A549 treated with DMSO at 1 μM for 4 hours (cell line): ENCODE measurements at places on chromosomes 4 and X. TPM values are rescaled to one million over a fixed set of nuclear protein-coding genes. Genes with fewer than 3 reads are reported as not detected.

The FHIP1A gene
- total RNA-seq = 0.08 to 0.32 TPM (median 0.18 TPM) in 5 replicates

The DCAF12L2 gene
- total RNA-seq = 0.13 to 0.21 TPM (median 0.16 TPM) in 4 of 5 replicates, not detected in the other

The RHOXF2 gene
- total RNA-seq = not detected in 5 replicates

The POU3F4 gene
- total RNA-seq = not detected in 5 replicates

The SLC9A7 gene
- 13.5 to 15.6 TPM (median 15.5 TPM) in 5 replicates for total RNA-seq

The ARMCX4 gene
- 0.44 to 0.81 TPM (median 0.68 TPM) in 5 replicates for total RNA-seq

The PNMA3 gene
- 0.10 to 0.30 TPM (median 0.24 TPM) in 5 replicates for total RNA-seq

The LNX1 gene
- 0.03 to 0.09 TPM (median 0.04 TPM) in 4 of 5 replicates, not detected in the other for total RNA-seq

The TMA16 gene
- 21.8 to 31.1 TPM (median 24.2 TPM) in 5 replicates for total RNA-seq

The PABPC1L2B gene
- not detected in 5 replicates for total RNA-seq

The GPR143 gene
- total RNA-seq = 0.06 to 0.20 TPM (median 0.11 TPM) in 3 of 5 replicates, not detected in the others

The STK26 gene
- 9.6 to 12.5 TPM (median 12.0 TPM) in 5 replicates for total RNA-seq

The RAB33B gene
- total RNA-seq = 2.2 to 3.2 TPM (median 2.6 TPM) in 5 replicates

The KIF4A gene
- total RNA-seq = 23.3 to 32.5 TPM (median 31.5 TPM) in 5 replicates

The STBD1 gene
- total RNA-seq = 6.5 to 7.1 TPM (median 6.9 TPM) in 5 replicates

The PASD1 gene
- not detected in 5 replicates for total RNA-seq

The C4orf36 gene
- 0.64 to 1.4 TPM (median 1.0 TPM) in 5 replicates for total RNA-seq

The F8A3 gene
- total RNA-seq = 0.37 to 1.1 TPM (median 0.65 TPM) in 5 replicates

The H2AZ1 gene
- 599 to 670 TPM (median 637 TPM) in 5 replicates for total RNA-seq

The PRKG2 gene
- 0.72 to 1.8 TPM (median 0.85 TPM) in 5 replicates for total RNA-seq

The ZCCHC13 gene
- not detected in 5 replicates for total RNA-seq

The TMEM150C gene
- 0.75 to 1.6 TPM (median 0.89 TPM) in 5 replicates for total RNA-seq

The PCDH7 gene
- 0.09 to 0.41 TPM (median 0.11 TPM) in 5 replicates for total RNA-seq

The CXCL6 gene
- 0.12 TPM in 1 of 5 replicates, not detected in the others for total RNA-seq

The ASB9 gene
- 21.5 to 25.6 TPM (median 22.1 TPM) in 5 replicates for total RNA-seq

The DNAAF6 gene
- total RNA-seq = 0.09 to 0.25 TPM in 2 of 5 replicates, not detected in the others

The SH3RF1 gene
- 10.6 to 15.7 TPM (median 11.9 TPM) in 5 replicates for total RNA-seq

The RAB33A gene
- total RNA-seq = 0.21 to 0.57 TPM (median 0.25 TPM) in 4 of 5 replicates, not detected in the other

The OPHN1 gene
- 1.4 to 2.0 TPM (median 1.9 TPM) in 5 replicates for total RNA-seq

The RNF212 gene
- total RNA-seq = 1.9 to 2.8 TPM (median 2.7 TPM) in 5 replicates

The GPRASP1 gene
- 0.29 to 0.40 TPM (median 0.30 TPM) in 5 replicates for total RNA-seq

The CCNG2 gene
- total RNA-seq = 3.5 to 7.8 TPM (median 5.8 TPM) in 5 replicates

The TACR3 gene
- total RNA-seq = not detected in 5 replicates

The PDE5A gene
- total RNA-seq = 0.13 to 0.38 TPM (median 0.26 TPM) in 5 replicates

The FGF13 gene
- total RNA-seq = 0.14 TPM in 2 of 5 replicates, not detected in the others

The GAGE2A gene
- total RNA-seq = not detected in 5 replicates

The SPANXA1 gene
- 0.17 to 0.27 TPM (median 0.26 TPM) in 3 of 5 replicates, not detected in the others for total RNA-seq

The ZMAT1 gene
- total RNA-seq = 0.02 to 0.03 TPM (median 0.03 TPM) in 3 of 5 replicates, not detected in the others

The NAT8L gene
- total RNA-seq = 11.9 to 15.4 TPM (median 13.8 TPM) in 5 replicates

The FMR1NB gene
- not detected in 5 replicates for total RNA-seq

The MAOA gene
- total RNA-seq = 0.16 to 0.49 TPM (median 0.40 TPM) in 5 replicates

The TLR10 gene
- 0.05 TPM in 3 of 5 replicates, not detected in the others for total RNA-seq

The ITIH6 gene
- total RNA-seq = not detected in 5 replicates

The DGKK gene
- not detected in 5 replicates for total RNA-seq

The STIM2 gene
- total RNA-seq = 12.8 to 16.3 TPM (median 15.5 TPM) in 5 replicates

The APELA gene
- not detected in 5 replicates for total RNA-seq

The DIPK2B gene
- 0.05 TPM in 1 of 5 replicates, not detected in the others for total RNA-seq

The VCX3A gene
- not detected in 5 replicates for total RNA-seq

The TLR6 gene
- 4.7 to 7.1 TPM (median 5.5 TPM) in 5 replicates for total RNA-seq

The KIAA1210 gene
- total RNA-seq = 0.01 TPM in 1 of 5 replicates, not detected in the others

The VSIG4 gene
- total RNA-seq = not detected in 5 replicates

The CSAG3 gene
- not detected in 5 replicates for total RNA-seq
